NCI-H1436 treated with DMSO at 0.1 percent for 48 hours (cell line): ENCODE measurements at places on chromosomes 11 and 22.

- no peak for DNase-seq
These were observed 2.4 kb downstream of the TRIM22 start for GRCh38 chr11:5691964-5692361.

GRCh38 chr11:46198245-46199240 is 77.3 kb upstream of the PHF21A start:
- no peak for DNase-seq

- no peak for DNase-seq
These were observed 33.1 kb downstream of the EHF start for GRCh38 chr11:34653851-34654482.

DNA sequence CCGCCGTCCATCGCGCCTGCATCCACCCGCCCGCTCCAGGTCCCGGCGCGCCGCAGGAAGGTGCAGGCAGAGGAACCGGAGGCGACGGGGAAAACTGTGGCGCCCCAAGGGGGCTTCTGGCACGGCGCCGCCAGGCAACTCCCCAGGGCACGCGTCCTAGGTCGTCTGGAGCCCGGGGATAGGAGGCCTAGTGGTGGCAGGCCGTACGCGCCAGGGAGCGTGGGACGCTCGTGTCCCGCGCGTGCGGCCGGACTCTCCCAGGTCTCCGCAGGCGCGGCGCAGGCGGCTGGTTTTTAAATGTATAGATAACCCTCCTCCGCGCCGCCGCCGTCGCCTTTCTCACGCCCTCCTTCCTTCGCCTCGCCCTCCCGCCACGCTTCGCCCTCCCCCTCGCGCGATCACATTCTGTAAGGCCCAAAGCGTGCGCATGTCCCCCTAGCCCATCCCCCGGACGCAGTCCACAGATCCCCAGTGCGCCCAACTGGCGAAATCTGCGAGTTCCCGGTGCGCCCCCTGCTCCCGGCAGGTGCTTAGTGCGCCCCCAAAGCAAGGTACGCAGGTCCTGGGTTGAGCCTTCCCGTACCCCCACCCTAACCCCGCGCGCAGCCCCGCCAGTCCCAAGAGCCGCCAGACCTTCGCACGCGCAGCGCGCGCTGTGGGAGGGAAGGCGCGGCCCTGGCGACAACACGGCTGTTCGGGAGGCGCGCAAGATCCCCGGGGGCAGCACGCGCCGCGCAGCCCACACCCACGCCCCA is at the start of gene ASCL2:
ASCL2 (minus strand) TSS at position 267 of the 755 bp plus-strand sequence; CDS start at position 11, 256 bp downstream.
- DNase-seq: no peak

DNA sequence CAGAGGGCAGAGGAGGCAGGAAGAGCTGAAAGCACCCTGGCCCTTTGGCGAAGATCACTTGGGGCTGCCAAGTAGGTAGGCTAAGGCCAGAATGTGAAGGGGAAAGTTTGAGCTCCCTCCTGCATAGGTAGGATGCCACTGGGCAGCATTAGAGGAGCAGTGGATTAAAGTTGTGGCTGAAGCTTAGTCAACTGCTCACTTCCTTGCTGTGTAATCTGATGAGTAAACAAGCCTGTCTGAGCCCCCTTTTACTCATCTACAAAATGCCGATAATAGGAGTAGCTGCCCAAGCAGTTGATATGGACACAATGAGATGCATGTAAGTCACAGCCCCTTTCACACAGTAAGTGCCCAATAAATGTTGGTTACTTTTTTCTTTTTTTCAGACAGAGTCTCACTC is 216.4 kb downstream of the MN1 start:
- no peak for DNase-seq

GRCh38 chr11:49208006-49208721 is at the start of gene FOLH1:
TSS of gene FOLH1 (minus strand) at chr11:49208602. CDS start at chr11:49208409, 193 bp downstream.
- no peak for DNase-seq
